ENCODE measurements at places on chromosomes 4 and X.

DNA sequence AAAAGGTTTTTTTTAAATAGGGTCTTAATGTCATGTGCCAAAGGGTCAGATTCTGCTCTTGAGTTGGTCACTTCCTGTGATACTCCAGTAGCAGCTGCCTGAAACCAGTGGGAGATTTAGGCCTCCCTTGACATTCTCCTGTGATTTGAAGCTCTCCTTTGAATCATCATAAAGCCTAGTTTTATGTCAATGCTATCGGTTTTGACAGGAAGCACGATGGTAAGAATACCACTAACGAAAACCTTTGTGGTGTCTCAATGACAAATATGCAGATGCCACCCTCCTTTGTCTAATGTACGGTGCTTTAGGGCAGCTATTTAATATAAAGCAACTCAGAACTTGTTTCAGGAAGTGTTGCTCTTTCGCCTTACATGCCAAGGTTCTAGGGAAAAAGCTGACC is 44.2 kb downstream of the CCNI start:
- no peak for DNase-seq

DNA sequence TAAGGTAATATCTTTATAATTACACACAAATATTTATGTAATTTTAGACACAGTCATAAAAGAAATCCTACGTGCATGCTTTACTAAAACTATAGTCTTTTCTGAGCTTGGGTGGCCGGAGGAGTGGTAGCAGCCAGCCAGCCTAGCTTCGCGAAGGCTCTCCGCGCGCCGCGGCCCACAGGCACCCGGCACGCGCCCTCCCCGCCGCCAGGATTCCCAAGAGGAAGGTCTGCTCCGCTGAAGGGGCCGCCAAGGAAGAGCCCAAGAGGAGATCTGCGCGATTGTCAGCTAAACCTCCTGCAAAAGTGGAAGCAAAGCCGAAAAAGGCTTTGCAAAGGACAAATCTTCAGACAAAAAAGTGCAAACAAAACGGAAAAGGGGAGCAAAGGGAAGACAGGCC is 8.7 kb upstream of the PJA1 start:
- no peak for DNase-seq

DNA sequence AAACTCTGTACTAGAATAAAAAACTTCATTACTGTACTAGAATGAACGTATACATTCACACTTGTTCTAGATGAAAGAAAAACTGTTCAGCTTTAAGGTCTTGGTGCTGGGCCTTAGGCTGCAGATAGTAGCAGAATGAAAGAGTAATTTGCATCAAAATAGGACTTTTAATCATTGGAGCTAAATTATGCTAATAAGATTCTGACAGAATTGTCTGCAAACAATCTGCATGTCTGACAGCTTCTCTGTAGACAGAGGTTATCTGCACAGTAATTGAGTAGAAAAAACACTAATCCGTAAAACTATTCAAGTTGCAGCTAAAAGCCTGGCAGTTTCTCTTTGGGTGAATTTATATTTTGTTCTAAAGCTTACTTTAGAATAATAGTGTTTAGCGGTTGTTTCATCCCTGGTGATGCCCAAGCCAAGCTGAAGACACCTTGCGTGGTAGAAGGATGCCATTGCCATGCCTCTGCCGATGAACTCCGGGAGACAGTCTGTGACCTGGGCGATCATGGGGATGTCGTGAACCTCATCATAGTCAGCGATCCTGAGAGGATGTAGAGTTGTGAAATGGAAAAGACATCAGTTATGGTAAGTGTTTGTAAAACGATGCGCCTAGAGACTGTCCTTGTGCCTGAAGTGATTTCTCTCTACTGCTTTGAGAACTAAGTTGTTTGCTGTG is 25.3 kb downstream of the LRP2BP start:
- DNase-seq = no peak

DNA sequence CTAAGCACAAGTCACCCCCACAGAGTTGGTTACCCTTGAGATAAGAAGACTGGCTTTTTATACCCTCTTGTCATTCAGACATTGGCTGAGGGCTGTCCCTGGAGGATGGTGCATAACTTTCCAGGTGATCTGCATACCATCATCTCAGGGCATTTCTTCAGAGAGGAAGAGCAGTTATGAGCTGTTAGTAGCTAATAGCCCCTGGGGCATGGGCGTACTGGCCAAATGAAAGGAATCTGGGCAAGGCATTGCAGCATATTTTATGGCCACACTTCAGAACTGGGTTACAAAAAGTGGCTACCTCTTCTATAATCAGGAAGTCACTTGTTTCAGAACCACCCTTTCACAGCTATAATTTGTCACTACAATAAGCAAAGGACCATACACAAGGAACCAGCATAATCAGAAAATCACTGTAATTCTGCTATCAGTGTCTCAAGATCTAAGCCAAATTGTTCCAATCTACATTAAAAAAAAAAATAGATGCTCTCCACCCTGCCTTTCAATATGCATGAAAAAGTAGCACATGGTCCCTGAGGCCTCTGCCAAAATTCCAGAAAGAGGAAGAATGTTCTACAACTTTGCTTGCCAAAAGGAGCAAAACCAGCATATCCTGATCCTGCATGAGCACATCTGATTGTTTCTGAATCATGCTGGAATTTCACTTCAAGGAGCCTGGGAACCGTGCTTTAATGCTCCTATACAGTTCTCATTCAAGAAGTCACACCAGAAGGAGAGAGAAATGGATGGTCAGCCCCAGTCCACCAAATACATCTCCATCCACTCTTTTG is 92.0 kb downstream of the TMEM144 start:
- no peak for DNase-seq

- DNase-seq = no peak
Observed at GRCh38 chr4:28350485-28350884, 1489.8 kb downstream of the STIM2 start.

DNA sequence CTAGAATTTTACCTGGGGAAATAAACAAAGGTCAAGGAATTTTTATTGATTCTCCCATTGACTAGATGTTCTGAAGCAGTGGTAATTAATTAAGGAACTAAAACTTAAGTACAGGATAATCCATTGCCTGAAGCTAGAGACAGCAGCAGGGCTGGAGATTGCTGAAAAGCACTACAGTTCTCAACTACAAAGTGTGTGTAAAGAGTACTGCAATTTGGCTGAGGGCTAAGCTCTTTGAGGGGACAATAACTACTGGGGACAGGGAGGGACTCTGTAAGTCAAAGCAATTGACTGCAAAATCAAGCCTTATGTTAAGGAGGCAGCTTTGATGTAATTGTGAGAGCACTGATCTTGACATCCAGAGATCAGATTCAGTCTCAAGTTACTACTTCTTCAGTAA is 260.4 kb downstream of the GALNTL6 start:
- DNase-seq = no peak

- no peak for DNase-seq
Observed at GRCh38 chr4:173839865-173840264, 309.8 kb upstream of the HAND2 start.

DNA sequence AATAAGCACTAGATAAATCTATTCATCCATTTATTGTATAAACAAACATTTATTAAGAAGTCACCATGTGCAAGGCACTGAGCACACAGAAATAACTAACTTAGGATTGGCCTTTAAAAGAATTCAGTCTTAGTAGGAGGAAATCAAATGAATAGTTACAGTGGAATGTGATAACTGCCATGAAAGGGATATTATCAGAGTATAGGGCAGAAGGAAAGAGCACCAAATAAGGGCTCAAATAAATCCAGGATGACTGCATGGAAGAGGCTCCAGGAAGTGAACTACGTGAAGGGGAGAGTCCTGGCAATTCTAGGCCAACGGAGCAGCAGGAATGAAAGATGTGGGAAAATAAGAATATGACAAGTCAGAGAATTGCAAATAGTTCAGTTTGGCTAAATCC is 406.0 kb downstream of the INPP4B start:
- DNase-seq = no peak

DNA sequence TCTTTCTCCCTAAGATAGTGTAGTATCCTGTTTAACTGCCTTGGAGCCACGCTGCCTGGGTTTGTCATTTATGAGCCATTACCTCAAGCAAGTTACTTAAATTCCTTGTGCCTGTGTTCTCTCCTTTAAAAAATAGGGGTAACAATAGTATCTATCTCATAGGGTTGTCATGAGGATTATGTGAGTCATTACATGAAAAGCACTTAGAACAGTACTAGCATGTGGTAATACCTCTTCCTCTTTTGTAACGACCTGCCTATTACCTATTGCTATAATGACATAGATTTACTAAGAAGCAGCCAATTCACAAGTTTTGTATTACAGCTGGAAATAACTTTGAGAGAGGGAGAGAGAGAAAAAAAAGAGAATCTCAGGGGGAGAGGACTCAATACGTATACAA is 834.7 kb downstream of the RAPGEF2 start:
- DNase-seq = no peak

DNA sequence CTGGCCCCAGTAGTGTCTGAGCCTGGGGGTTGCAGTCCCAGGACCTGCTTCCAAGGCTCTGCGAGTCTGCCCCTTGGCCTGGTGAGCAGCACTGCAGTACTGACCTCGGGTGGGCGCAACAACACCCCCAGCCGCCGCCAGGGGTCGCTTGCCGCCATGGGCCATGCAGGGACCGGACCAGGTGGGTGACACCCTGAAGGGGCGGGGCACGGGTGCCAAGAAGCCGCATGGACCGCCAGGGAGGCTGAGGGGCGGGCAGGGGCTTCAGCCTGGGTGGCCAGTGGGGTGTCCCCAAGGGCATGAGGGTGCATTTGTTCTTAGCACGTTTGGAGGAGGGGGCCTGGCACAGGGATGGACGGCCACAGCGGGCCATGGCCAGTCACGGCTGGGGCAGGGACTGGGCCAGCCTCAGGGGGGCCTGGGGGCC is 25.0 kb downstream of the TACC3 start:
- peak; percentile 65 for DNase-seq

Measured in bone marrow (tissue), 2 donors.